ENCODE measurements at places on chromosomes 7 and 10.

- no peak for DNase-seq
Observed at GRCh38 chr7:70495033-70495376, 636.9 kb upstream of the GALNT17 start.

DNA sequence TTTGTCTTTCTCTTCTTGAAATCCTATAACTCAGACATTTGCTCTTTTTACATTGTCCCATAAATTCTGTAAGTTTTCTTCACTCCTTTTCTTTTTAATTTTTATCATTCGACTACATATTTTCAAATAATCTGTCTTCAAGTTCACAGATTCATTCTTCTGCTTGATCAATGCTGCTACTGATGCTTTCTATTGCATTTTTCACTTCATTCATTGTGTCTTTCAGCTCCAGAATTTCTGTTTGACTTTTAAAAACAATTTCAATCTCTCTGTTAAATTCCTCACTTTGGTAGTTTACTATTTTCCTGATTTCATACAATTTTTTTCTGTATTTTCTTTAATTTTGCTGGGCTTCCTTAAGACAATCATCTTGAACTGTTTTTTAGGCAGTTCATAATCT, 230.4 kb downstream of the HPSE2 start:
- DNase-seq: no peak

GRCh38 chr7:70383066-70383782, 748.7 kb upstream of the GALNT17 start:
- DNase-seq: no peak

DNA sequence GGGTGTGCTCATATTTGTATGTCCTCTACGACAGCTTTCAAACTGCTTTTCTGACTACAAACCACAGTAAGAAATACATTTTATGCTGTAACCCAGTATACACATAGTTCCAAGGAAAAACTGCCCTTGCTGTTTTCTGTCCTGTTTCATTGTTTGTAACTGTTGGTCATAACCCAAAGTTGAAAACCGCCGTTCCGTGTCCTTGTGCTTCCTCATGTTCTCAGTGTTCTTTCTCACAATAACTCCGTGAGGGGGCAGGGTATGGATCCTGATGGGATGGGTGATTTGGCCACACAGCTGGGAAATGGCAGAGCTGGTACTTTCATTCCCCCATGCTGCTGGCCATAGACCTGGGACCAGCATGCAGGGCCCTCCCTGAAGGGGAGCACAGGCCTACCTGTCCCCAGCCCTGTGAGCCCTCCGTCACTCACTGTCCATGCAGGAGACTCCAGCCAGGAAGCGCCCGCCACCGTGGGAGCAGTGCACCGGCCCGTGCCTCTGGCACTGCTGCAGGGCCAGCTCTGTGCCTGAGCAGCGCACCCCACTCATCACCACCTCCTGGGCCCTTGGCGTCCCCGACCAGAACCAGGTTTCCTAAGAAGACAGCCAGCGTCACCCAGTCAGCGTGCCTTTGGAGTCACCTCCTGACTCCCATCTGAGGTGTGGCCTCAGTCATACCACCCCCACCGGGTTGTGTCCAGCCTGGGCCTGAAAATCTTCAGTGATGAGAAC, 12.7 kb downstream of the LOXL4 start:
- no peak for DNase-seq

- no peak for DNase-seq
Observed at GRCh38 chr7:18639711-18640110, 144.2 kb downstream of the HDAC9 start.

DNA sequence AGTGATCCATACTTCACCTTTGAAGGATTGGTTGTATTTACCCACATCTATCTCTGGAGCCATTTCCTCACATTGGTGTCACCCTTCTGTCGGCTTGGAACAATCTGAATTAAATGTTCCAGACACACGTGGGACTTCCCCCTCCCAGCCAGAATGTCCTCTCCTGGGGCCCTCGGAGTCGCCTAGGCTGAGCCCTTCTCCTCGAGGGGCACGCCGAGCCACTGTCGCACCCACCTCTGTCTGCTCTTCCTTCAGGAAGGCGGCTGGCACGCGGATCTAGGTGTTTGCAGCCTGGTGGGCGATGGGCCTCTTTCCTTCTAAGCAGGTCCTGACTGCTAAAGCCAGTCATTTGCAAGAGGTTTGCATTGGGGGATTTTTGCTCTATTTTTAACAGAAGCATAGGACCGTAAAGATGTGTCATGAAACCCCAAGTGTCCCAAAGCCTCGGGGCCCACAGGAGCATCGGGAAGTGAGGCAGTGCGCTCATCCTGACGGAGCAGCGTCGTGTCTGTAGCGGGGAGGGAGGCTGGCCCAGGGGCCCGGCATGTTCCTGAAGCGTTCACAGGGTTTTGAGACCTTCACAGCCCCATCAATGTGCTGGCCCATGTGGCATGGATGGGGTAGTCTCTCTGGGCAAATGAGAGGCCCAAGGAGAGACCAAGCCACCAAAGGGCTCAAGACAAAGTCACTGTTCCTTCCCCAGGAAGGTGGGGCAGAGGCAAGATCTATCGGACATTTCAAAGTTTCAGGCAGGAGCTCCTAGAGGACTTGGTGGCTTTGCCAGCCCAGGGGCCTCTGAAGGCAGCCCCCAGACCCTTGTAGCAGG, 86.7 kb downstream of the RGS10 start:
- no peak for DNase-seq

DNA sequence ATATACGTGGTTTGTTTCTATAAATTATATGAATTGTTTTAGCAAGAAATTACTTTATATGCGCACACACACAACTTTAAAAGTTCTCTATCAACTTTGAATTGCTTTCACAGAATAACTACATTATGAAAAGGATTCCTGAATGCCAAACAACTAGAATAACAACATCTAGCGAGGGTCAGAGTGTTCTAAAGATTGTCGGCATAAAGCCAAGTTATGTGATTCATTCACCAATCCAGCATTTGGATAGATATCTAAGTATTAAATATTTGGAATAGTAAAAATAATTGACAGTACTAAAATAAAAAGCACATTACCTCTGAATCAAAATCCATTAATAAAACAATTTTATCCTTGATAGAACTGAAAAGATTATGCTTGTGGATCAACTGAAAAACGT, 125.3 kb upstream of the AMPH start:
- no peak for DNase-seq

- no peak for DNase-seq
Observed at GRCh38 chr10:34104829-34105572, 710.1 kb downstream of the PARD3 start.

- DNase-seq: no peak
Observed at GRCh38 chr10:6089334-6090219, 743 bp downstream of the RBM17 start.

DNA sequence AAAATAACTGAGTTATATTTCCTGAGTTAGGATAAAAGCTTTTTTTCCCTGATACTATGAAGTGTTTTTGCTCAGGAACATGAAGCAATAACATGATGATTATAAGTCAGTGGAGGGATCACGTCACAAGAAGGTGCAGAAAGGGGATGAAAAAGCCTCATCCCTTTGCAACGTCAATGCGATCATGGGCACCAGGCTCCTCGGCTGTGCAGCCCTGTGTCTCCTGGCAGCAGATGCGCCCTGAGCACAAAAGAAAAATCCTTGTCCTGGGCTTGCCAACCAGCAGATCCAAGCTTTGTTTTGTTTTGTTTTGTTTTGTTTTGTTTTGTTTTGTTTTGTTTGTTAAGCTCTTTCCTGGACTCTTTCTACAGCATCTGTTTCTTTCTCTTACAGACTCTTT, 103.5 kb upstream of the PRSS1 start:
- no peak for DNase-seq

- no peak for DNase-seq
Observed at GRCh38 chr10:20885678-20886077, 11.4 kb downstream of the NEBL start.

DNA sequence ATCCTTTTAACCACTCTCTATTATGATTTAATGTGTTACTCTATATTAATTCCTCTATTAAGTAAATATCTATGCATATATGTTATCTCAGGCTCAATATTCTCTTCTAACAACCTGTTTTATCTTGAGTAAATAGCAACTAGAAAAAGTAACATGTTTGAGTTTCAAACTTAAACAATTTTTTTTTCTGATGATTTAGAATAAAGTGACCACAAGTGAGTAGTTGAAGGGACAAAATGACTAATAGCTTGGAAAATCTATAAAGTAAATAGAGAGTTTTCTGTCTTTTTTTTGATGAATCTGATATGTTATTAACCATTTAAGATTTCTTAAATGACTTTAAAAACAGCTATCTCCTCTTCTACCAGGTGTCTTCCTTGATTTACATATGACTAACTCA, 483.8 kb downstream of the TFEC start:
- no peak for DNase-seq

GRCh38 chr7:44574287-44574872, 672 bp upstream of the DDX56 start:
- no peak for DNase-seq

GRCh38 chr7:44138698-44139097, 2.4 kb downstream of the MYL7 start:
- no peak for DNase-seq

DNA sequence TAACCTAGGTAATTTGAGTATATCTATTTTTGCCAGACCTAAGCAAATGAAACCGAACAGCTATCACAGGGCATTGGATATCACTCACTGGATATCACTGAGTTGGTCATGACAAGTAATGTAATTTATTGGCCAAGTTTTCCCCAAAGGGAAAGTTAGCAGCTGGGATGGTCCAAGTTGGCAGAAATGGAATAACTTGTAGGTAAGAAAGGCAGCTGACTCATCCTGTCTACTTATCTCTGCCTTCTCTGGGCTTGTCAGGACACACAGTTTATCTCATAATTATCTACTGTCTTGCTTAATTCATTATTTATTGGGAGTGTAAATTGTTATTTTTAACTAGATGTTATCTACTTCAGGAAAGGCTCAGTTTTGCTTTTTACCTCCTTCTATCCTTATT, 502.0 kb upstream of the DPP6 start:
- no peak for DNase-seq

- DNase-seq: no peak
Observed at GRCh38 chr10:81784111-81784597, 90.8 kb upstream of the NRG3 start.

DNA sequence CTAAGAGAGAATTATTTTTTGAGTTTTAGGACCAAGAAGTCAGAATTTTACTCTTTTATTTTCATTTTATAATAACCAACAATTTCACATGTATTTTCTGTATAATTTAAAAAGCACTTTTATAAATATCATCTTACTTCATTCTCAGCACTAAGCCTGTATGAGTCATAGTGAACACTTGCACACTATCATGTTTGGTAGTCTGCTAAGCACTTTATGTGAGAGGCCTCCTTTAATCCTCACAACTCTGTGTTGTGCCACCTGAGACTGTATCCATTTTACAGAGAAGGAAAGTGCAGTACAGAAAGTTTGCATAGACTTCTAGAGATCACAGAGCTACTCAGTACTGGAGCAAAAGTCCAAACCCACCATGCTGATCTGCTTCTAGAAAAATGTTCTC, 939.6 kb downstream of the NRG3 start:
- DNase-seq: no peak

GRCh38 chr7:52842202-52842900, 193.1 kb upstream of the POM121L12 start:
- no peak for DNase-seq

GRCh38 chr7:32039000-32039756, 31.0 kb downstream of the PDE1C start:
- DNase-seq: no peak

- peak; percentile 65 for DNase-seq
Observed at GRCh38 chr10:3781468-3782145, 3.4 kb downstream of the KLF6 start.

DNA sequence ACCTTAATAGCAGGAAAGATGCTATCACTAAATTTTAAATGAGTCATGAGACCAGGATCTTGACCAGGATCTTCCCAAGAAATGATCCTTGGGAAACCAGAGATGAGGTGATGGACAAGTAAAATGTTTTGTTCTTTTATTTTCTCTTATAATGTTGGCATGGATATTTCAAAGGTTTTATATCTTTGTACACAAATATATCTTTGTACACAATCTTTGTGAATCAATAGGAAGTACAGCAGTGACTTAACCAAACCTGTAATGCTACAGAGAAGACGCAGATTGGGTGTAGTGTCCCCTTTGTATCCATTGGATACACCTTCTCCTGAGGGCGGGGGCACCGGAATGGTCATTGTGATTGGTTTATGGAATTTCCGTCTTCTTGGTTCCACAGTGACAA, 180.1 kb upstream of the CCDC6 start:
- DNase-seq: no peak

DNA sequence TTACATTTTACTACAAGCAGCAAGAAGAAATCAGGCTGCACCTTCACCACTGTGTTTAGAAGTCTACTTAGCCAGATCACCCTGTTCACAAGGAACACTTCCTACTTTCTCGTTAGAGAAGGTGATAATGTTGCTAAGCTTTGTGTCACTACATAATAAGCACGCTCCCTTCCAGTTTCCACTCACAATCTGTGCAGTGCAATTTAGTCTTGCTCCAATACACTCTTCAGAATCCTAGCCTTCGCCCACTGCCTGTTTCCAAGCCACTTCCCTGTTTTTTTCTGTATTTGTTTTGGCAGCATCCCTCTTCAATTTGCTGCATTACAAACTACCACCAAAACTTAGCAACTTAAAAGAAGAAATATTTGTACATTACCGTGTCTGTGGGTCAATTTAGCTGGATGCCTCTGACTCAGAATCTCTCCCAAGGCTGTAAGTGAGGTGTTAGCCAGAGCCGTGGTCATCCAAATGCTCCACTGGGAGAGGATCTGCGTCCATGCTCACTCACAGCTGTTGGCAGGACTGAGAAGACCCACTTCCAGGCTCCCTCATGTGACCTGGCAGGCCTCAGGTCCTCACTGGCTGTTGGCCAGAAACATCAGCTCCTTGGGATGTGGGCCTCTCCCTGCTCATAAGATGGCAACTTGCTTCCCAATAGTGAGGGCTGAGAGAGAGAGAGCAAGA, 110.4 kb downstream of the PON1 start:
- DNase-seq: no peak

DNA sequence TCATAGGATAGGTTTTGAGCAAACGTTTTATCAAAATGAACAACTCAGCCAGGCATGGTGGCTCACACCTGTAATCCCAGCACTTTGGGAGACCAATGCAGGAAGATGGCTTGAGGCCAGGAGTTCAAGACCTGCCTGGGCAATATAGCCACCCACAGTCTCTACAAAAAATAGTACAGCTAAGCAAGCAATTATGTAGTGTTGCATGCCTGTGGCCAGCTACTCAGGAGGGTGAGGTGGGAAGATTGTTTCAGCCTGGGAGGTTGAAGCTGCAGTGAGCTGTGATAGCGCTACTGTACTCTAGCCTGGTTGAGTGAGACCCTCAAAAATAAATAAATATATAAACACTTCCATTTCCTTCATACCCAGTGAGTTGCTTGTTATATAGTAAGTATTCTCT, 67.1 kb downstream of the LSMEM1 start:
- DNase-seq: no peak

DNA sequence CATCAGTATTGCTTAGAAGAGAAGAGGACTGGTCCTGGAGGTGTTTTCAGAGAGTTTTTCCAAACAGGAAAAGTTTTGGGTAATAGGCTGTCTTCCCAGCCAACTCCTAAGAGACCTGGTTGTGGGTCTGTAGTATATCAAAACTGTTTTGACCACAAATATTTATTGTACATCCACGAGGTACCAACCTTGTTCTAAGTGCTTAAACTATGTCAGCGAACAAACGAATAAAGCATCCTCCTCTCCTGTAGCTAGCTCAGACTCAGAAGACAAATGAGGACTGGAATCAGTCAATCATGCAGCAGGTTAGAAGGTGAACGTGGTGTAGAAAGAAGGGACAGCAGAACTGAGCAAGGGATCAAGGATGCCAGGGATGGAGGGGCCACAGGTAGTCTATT, 61.6 kb upstream of the MKI67 start:
- no peak for DNase-seq

- DNase-seq: no peak
Observed at GRCh38 chr10:22429981-22430421, 84.7 kb downstream of the SPAG6 start.
